ENCODE measurements at places on chromosomes 5 and 9. TPM values are rescaled to one million over a fixed set of nuclear protein-coding genes. Genes with fewer than 3 reads are reported as not detected.
A peak's percentile ranks its signal among the peaks of the same experiment; 100 is the strongest.

GRCh38 chr9:96874947-96875460 is 20.7 kb upstream of the ZNF782 start:
- DNase-seq: peak; percentile 72

DNA sequence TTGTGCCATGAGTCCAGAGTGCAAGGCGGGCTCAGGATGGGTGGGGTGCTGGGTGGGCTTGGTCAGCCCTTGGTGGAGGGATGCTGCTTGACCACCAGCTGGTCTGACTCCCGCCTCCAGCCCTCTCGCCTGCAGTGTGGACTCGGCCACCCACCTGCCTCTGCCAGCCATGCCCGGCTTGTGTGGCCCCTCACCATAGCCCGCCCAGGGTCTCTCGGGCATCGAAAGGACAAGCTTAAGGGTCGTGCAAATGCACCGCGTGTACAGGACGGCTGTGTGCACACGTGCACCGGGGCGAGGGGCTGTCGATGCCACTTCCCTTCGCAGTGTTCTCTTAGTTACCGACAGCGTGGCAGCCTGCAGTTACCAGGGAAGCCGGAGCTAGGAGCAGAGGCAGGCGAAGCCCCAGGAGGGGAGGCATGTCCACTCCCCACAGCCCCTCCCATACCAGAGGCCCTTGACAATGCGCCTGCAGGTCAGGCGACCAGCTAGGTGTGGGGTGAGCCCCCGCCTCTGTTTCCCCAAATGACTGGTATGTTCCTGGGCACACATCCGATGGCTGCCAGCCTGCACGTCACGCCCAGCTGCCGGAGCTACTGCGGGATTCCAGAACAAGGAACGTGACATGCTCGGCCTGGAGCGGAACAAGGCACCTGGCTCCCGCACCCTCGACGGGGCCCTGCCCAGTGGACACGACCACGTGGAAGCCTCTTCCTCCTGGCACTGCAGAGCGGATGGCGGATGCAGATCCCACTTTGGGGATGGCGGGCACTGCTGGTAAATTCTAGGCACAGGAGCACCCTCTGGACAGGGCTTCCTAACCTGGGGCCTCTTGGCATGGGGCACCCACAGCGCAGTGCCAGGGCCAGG is 7.8 kb downstream of the LCN9 start:
- DNase-seq: no peak

DNA sequence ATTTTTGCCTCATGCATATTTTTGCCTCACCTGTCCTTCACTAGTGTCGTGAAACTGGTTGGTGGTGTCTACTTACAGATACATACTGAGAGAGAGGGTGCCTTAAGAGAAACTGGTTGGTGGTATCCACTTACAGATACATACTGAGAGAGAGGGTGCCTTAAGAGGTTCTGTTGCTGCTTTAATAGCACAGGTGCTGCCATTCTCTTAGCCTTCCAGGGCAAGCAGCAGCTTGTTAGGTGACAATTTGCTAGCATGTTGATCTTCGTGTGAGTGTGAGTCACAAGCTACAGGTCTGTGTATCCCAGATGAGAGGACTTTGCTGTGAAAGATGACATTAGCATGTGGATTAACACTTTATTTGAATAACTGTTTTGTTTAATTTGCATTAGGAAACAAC is 1.4 kb downstream of the PTTG1 start:
- DNase-seq: no peak

GRCh38 chr5:160434022-160434531 is 12.4 kb downstream of the PTTG1 start:
- peak; percentile 92 for DNase-seq

GRCh38 chr5:117077142-117077541 is 502.5 kb upstream of the SEMA6A start:
- DNase-seq: no peak

DNA sequence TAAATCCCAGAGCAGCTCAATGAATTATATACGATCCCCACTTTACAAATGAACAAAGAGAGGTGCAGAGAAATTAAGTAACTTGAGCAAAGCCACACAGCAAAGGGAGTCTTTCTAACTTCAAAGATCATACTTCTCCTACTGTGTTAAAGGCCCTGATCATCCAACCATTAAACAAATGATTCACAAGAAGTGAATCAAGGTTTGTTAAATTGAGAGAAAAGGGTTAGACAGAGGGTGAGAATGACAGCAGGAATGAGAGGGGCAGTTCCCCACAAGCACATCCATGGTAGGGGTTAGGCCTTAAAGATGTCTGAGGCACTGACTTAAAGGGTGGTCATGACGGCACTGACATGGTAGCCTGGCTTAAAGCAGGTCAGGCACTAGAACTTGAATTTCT is 10.7 kb downstream of the IDNK start:
- DNase-seq: no peak

DNA sequence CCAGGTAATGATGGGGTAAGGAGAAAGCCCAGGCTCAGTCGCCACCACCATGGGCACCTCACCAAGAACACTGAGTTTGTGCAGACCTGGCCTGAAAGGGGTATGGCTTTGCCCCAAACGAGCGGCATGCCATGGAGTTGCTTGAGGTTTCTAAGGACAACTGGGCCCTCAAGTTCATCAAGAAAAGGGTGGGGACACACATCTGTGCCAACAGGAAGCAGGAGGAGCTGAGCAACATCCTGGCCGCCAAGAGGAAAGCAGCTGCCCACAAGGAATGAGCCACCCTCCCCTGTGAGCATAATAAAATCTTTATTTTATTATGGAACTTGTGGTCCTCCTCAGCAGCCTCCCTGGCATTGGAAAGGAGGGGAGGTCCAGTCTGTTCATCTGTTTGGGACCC is 23.8 kb downstream of the CD14 start:
- DNase-seq: no peak

DNA sequence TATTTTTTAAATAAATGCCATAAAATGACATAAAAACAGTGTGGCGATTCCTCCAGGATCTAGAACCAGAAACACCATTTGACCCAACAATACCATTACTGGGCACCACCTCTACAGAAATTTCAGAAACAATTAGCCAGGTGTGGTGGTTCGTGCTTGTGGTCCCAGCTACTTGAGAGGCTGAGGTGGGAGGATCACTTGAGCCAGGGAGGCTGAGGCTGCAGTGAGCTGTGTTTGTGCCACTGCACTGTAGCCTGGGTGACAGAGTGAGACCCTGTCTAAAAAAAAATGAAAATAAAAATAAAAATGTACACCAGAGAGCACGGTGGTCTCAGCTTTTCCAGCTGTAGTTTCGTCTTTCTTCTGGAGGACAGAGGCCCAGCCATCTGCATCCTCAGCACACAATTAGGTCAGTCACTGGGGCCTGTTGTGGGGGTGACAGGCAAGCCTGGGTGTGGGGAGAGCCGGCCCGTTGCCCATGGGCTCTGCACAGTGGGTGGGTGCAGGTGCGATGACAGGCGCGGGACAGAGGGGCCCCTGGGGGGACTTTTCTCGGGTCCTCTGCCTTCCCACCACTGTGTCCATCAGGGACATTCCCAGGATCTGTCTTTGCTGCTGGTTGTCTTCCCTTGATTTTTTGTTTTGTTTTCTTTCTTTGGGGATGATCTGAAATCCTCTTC is 9.8 kb downstream of the COL5A1 start:
- no peak for DNase-seq

GRCh38 chr9:112348257-112349007 is 15.0 kb upstream of the PTBP3 start:
- peak; percentile 93 for DNase-seq

DNA sequence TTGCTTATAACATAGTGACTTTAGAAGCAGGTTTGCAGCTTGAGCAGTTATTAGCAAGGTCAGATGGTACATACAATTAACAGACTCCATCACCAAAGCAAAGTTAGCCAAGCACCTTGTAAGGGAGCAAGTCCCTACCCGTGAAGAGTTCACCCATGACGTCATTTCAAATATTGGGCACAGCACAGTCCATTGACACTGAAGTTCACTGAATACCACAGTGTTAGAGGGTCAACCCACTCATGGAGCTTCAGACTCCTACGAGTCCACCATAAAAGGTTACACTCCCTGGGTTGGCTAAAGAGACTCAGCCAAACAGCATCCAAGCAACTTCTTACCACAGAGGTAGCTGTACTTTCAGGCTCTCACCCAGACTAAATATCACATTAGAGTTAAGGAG is 77.5 kb downstream of the GALNT10 start:
- DNase-seq: no peak

GRCh38 chr5:160970605-160971191 is 118.7 kb upstream of the ATP10B start:
- no peak for DNase-seq

Gene SOX30
- total RNA-seq: not detected

Gene HTR4
- 17.4 TPM for total RNA-seq

Gene FGF1
- 3.5 TPM for total RNA-seq

Gene CNTLN
- 4.7 TPM for total RNA-seq
